NCI-H1092 (cell line): ENCODE measurements at places on chromosomes 5 and 9.
A peak's percentile ranks its signal among the peaks of the same experiment; 100 is the strongest.

- no peak for DNase-seq
These were observed 9.0 kb downstream of the CD274 start for GRCh38 chr9:5459289-5459829.

DNA sequence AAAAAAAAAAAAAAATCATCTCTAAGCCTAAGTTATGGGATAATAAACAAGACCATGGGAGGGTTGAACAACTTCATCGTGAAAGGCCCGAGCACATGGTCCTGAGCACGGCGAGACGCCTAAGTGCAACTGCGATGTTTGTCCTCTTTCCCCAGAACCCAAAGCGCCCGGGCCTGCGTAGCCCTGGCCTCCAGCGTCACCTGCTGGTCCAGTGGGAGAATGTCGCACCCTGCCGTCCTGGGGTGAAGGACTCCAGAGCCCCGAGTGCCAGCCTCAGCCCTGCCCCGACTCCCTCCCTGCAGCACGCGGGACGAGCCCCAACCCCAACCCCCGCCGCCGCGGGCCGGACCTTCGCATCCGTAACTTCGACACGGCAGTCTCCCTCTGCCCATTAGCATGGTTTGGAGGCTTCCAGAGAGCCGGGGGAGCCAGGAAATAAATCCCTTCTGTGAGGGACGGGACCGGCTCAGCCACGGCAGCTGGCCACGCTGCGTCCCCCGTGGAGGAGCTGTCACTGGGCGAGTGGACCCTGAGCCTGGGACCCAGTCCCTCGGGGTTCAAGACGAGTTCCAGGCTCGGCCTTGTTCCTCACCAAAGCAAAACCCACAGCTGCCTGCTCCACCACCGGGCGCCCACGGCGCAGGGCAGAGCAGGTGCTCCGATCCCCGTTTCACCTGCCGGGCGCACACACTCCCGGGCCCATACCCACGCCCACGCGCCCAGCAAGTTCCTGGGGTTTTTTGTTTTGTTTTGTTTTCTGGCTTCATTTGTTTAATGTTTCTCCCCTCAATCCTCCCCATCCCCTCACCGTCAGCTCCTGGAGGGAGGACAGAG, 132.5 kb upstream of the HAND1 start:
- DNase-seq = peak; percentile 29

GRCh38 chr5:72606525-72606924, 99.3 kb upstream of the ZNF366 start:
- no peak for DNase-seq

- no peak for DNase-seq
These were observed 110.6 kb upstream of the BOD1 start for GRCh38 chr5:173726846-173727557.

DNA sequence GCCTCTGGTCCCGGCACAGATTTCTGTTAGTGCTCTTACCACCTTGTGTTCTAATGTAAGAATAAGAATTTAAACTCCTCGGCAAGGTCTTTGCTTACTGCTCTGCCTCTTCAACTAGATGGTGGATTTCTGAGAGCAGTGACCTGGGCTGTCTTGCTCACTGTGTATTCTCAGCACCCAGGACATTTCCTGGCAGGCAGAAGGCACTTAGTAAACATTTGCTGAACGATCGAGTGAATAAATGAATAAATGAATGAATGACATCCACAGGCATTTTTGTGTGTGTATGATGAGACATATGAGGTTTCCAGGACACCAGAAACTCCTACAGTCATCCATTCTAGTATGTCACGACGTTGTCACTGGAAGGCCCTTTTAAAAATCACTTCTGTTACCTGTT, 143.2 kb downstream of the BOD1 start:
- DNase-seq = no peak
